ENCODE measurements at places on chromosomes 11 and 22.

GRCh38 chr11:28922386-28922981 is 814.3 kb downstream of the METTL15 start:
- no peak for DNase-seq

- peak; percentile 73 for DNase-seq
Measured at GRCh38 chr11:3840870-3841425, at the start of gene RHOG. Gene RHOG, minus strand, starts transcription at chr11:3840959. Its CDS starts 12,821 bp downstream, at chr11:3828138.

DNA sequence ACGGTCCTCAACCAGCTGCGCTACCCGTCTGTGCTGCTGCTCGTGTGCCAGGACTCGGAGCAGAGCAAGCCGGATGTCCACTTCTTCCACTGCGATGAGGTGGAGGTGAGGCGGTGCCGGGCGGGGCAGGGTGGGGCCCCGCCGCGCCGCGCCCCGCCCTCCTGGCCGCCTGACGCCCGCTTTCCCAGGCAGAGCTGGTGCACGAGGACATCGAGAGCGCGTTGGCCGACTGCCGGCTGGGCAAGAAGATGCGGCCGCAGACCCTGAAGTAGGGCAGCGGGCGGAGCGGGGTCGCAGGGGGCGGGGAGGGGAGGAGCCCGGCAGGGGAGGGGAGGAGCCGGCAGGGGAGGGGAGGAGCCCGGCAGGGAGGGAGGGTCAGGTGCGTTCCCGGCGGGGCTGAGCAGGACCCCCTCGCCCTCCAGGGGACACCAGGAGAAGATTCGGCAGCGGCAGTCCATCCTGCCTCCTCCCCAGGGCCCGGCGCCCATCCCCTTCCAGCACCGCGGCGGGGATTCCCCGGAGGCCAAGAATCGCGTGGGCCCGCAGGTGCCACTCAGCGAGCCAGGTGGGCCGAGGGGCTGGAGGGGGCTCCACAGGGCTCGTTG is 14.7 kb downstream of the EPS8L2 start:
- DNase-seq, result peak; percentile 87

GRCh38 chr11:71340086-71340606 is 87.8 kb upstream of the SHANK2 start:
- DNase-seq, result no peak

DNA sequence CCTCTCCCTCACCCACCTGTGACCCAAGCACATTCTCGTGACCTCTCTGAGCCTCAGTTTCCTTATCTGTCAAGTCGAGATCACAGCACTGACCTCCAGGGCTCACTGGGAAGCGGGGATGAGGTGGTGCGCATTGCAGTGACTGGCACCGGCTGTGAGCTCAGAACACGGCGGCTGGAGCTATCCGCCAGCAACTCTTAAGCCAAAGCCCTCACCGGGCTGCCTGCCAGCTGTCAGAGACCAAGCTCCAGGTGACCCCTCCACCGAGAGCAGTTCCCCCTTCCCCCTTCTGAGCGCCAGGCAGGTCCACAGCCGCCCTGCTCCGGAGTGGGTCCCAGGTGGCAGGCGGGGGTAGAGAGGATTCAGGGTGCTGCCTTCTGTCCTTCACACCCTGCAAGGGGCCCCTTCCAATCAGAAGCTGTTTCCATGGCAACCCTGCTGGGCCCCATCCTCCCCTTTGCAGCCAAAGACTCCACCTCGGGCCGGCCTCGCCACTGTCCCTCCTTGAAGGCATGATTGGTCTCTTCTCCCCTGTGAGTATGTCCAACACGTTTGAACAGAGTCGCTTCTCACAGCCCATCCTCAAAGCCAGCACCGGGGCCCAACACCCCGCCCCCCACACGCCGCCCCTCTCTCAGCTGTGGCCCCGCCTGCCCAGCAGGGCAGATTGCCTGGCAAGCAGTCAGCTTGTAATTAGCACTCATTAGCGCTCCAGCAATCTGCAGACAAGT is 98.7 kb downstream of the WNT7B start:
- no peak for DNase-seq

GRCh38 chr22:49305214-49305965 is 522.3 kb downstream of the BRD1 start:
- DNase-seq, result peak; percentile 94

- no peak for DNase-seq
Measured at GRCh38 chr11:125359130-125359529, 136.9 kb downstream of the FEZ1 start.

GRCh38 chr11:70866834-70867233 is 385.5 kb downstream of the SHANK2 start:
- DNase-seq, result no peak

GRCh38 chr11:67436459-67437081 is 912 bp downstream of the PTPRCAP start:
- DNase-seq, result peak; percentile 75

DNA sequence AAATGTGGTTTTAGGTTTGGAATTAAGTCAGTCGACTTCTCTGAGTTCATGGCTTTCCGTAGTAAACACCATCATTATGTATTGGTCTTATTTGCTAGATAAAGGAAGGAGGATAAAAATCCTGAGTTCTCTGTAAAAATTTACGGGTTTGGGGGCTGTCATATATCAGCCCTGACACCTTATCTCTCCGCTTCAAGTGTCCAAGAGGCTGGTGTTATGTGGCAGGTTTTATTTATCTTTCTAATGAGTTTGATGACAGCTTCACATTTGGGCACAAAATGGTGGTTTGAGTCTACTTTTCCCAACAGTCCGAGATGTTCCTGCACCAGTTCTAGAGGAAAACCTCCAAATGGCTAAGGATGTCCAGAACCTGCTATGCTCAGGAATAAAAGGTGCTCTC is 67.3 kb upstream of the VSTM5 start:
- no peak for DNase-seq

GRCh38 chr11:34223907-34224306 is 118.5 kb downstream of the NAT10 start:
- no peak for DNase-seq

GRCh38 chr22:21921184-21921721 is 31.4 kb downstream of the PPM1F start:
- DNase-seq, result peak; percentile 37

DNA sequence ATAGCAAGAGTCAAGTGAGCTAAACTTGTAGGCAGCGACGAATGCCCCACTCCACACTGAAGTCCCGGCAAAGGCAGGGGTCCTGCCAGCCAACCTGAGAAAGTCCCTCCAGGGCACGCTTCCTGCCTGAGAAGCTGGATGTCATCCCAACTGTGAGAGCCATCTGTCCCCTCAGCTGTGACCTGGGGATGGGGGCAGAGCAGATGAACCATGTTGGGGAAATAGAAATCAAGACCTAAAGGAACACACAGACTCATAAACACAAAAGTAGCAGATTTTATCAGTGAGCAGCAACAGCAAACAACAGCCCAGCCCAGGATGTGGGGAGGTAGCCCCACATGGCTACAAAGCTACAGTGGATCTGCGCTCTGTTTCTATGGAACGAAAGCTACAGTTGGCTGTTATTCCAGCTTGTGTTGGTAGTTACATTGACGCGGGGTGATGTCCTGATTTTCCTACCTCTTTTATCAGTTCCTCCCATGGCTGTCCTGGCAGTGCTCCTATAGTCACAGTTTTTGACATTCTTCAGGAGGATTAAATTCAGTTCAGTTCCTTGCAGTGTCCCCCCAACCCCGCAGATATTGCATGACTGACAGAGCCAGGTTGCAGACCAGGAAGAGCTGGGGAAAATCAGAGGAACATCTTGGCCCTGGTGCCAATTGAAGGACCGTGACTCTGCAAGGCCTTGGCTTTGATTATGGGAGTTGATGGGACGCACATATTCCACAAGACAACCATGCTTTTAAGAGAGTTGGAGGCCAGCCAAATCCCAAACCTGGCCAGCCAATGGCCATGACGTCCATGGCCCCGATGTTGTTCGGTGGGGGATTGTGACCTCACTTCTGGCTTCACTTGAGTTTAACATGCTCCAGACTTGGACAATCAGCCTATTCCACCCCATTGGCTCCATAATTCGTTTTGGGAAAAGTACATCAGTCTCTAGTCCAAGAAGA is 14.6 kb downstream of the MRGPRD start:
- no peak for DNase-seq

GRCh38 chr11:86743223-86744118 is 56.9 kb upstream of the PRSS23 start:
- DNase-seq, result no peak
